ENCODE measurements at places on chromosomes 11 and 22. TPM values are rescaled to one million over a fixed set of nuclear protein-coding genes. Genes with fewer than 3 reads are reported as not detected.

The MUC6 gene
- 0.09 TPM for total RNA-seq

The B4GAT1 gene
- 22.6 TPM for total RNA-seq

The F2 gene
- total RNA-seq, result not detected

The HORMAD2 gene
- not detected for total RNA-seq

The CCDC81 gene
- total RNA-seq, result 4.8 TPM

The KIF18A gene
- 2.4 TPM for total RNA-seq

The TP53I11 gene
- 103 TPM for total RNA-seq

The CASP12 gene
- total RNA-seq, result 1.6 TPM

The CRYBA4 gene
- not detected for total RNA-seq

The ESAM gene
- 131 TPM for total RNA-seq

The SLC43A1 gene
- total RNA-seq, result 13.2 TPM

The DRICH1 gene
- total RNA-seq, result 1.6 TPM

The FAM180B gene
- total RNA-seq, result 0.53 TPM

The BLID gene
- 0.62 TPM for total RNA-seq

The CSRP3 gene
- not detected for total RNA-seq

The SCGB1A1 gene
- total RNA-seq, result 3,364 TPM

The DDTL gene
- 2.9 TPM for total RNA-seq

The TRIM51 gene
- total RNA-seq, result not detected

The TBC1D22A gene
- total RNA-seq, result 34.1 TPM

The PANX3 gene
- total RNA-seq, result not detected

The LMO2 gene
- total RNA-seq, result 56.4 TPM

The MED15 gene
- total RNA-seq, result 105 TPM

The LRRN4CL gene
- total RNA-seq, result 3.4 TPM

The TEX12 gene
- total RNA-seq, result not detected

The CRYBB3 gene
- total RNA-seq, result 0.74 TPM

The SEC14L6 gene
- total RNA-seq, result 14.8 TPM

The CCDC116 gene
- total RNA-seq, result 0.41 TPM

The PLCB3 gene
- total RNA-seq, result 31.8 TPM

The MS4A14 gene
- 19.4 TPM for total RNA-seq
